CD4-positive, alpha-beta T cell treated with Interleukin-10 for 1 hour (primary cell): ENCODE measurements at places on chromosomes 1 and 21.
A peak's percentile ranks its signal among the peaks of the same experiment; 100 is the strongest.

- DNase-seq, result no peak
Measured at GRCh38 chr1:211541720-211542477, 37.1 kb downstream of the SLC30A1 start.

DNA sequence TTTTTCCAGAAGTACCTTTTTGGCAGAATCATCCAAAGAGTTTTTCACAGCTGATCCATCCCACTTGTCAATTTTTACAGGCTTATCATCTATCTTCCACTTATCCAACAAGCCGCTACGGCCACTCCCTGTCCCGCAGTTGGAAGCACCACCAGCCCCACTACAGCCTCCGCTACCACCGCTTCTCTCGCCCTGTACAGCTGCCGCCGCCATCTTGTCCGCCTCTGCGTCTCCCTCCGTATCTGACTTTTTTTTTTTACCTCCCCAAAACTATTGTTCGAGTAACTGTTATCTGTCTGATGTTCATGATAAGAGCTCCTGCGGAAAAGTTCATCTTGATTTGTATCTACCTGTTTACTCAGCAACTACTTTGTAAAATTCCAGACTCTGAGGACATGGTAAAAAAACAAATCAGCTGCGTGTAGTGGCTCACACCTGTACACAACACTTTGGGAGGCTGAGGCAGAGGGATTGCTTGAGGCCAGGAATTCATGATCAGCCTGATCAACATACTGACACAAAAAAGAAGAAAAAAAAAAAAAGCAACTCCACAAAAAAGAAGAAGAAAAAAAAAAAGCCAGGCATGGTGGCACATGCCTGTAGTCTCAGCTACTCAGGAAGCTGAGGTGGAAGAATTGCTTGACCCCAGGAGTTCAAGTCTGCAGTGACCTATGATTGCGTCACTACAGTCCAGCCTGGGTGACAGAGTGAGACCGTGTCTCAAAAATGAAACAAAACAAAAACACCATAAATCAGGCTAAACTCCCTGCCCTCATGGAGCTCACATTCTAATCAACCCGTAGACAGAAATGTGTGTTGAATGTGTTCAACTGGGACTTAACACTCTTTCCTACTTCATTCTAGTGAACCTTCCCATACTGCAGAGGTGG is 8.0 kb upstream of the EYA3 start:
- DNase-seq, result no peak

- DNase-seq, result no peak
Measured at GRCh38 chr1:201450721-201451291, 18.2 kb downstream of the PHLDA3 start.

DNA sequence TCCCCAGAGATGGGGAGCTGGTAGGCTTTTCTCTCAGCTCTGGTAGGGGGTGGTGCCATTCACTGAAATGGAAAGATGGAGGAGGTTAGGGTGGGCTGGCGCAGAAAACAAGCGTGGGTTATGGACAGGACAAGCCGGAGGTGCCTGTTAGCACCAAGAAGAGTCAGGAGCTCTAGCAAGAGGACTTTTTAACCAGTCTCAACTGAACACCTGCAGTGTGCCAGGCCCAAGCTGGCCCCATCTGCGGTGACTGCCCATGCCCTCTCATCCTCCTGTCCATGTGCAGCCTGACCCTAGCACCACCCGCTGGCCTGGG is 254.4 kb downstream of the RHOU start:
- DNase-seq, result no peak

DNA sequence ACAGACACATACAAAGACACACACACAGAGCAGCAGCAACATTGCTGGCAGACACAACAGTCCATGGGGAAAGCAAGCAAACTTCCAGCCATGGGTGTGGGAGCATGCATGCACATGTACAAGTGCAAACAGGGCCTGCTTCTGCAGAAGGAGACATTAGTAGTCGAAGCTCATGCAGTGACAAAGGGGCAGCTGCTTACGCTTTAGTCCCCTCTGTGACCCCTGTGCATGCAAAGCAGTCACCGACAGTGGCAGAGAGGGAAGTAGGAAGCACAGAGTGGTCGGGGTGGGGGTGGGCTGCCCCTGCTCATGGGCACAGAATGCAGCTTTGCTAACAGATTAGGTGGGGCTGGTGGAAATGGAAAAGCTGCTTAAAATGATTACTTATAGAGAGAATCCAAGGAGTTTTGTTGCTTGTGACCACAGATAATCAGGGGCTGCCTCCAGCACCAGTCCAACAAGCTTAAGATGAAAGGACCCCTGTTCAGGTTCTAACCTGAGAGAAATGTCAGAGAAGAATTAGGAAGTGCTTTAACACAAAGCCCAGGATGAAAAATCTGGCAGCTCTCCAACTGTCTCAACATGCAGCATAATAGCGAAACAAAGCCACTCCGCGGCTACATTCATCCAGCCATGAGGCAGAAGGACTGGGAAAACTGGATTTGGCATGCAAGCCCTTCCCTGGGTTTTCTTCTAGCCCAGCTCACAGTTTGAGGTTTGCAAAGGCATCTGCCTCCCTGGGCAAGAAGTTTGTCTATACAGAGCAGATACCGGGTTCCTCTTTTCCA is 378.9 kb downstream of the KCNH1 start:
- no peak for DNase-seq

- DNase-seq, result no peak
Measured at GRCh38 chr1:184061396-184062003, 10.0 kb downstream of the TSEN15 start.

GRCh38 chr1:10672343-10673050 is 123.9 kb downstream of the CASZ1 start:
- no peak for DNase-seq

DNA sequence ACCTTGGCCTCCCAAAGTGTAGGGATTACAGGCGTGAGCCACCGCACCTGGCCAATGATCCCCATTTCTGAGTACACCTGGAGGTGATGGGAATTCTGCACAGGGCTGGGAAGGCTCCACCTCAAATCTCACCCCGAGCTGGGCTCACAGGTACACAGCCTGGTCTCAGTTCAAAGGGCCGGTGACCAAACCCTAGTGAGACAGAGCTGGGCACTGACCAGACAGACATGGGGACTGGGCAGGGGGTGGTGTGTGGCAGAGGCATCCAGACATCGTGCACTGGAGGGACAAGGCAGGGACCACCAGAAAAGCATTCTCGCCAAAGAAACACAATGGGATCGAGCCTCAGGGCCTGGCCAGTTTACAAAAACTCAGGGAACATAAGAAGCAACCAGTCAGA is 17.2 kb downstream of the LSS start:
- DNase-seq, result no peak

DNA sequence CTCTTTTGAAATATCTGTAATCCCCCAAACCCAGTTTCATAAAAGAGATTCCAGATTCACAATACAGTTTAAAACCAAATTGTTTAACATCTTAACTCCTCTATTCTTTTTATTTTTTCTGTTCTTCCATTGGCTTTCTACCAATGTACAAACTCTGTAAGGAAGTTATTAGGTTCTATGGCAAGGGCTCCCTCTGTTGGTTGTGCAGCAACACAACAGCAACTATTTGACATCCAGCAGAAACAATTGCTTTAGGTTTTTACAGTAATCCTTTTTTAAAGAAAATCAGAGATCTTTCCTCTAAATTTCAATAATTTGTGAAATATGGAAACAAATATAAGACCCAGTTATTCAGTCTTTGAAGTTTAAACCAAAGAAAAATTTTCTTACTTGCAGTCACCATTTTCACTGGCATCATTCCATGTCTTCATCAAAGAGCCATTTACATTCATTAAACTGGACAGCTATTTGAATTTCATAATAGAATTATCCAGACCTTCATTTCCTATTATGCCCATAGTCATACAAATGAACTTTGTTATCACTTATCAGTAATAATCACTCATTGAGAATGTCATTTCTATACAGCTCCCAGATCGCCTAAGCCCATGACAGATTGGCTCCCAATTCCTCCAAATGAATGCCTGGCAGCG is 46.5 kb upstream of the RNF11 start:
- DNase-seq, result peak; percentile 54

GRCh38 chr1:19036041-19036812 is 79.8 kb upstream of the IFFO2 start:
- no peak for DNase-seq

DNA sequence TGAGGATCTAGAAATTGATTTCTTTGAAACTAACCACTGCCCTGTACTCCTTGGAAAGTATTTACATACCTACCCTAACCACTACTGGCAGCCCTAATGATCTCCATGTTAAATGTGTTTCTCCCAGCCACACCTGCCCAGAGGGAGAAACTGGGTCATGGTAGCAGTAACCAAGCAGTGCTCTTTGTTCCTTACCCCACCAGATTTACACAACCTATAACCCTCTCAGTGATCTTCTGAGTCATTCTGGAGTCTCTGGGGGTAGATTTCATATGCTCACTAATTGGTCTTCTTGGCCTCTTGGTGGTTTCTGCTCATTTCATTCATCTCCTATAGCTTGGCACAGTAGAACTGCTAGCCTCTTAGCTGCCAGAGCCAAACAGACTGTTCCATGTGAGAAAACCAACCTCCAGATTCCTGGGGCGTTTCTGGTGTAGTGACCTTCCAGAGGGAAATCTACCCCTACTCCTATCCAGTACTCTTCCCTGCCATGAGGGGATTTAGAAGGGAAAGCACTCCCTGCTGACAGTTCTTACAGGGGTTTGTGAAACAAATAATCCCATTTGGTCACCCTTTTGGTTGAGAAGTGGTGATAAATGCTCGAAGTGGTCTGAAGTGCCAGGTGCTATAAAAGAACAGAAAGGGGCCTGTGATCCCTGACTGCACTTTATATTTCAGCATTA is 36.2 kb upstream of the LRIG2 start:
- no peak for DNase-seq

DNA sequence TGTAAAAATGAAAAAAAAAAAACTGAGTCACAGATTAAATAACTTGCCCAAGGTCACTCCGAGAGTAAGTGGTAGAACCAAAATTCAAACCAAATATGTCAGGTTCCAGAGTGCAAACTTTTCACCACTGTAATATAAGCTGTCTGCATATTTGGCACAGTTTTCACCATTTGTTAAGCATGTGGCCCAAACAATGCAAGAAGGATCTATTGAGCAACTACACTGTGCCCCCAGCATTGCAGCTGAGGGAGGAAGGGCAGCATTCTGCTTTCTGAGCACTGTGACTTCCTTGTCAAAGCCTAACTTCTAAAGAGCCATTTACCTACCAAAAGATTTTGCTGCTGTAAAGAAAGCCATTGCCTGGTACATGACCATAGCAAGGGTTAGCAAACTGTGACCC is 133.4 kb downstream of the SYT2 start:
- no peak for DNase-seq

- DNase-seq, result no peak
Measured at GRCh38 chr1:88462488-88463261, 221.4 kb upstream of the PKN2 start.

- DNase-seq, result no peak
Measured at GRCh38 chr1:1832820-1833219, 54.5 kb upstream of the NADK start.

DNA sequence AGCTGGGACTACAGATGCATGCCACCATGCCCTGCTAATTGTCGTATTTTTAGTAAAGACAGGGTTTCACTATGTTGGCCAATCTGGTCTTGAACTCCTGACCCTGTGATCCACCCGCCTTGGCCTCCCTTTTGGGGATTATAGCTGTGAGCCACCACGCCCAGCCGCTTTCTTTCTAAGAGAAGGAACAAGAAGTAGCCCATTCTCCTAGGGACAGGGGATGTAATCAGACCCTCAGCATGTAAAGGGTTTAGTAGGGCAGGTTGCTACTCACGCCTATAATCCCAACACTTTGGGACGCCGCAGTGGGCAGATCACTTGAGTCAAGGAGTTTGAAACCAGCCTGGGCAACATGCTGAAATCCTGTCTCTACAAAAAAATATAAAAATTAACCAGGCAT is 189.7 kb downstream of the TOMM20 start:
- no peak for DNase-seq

DNA sequence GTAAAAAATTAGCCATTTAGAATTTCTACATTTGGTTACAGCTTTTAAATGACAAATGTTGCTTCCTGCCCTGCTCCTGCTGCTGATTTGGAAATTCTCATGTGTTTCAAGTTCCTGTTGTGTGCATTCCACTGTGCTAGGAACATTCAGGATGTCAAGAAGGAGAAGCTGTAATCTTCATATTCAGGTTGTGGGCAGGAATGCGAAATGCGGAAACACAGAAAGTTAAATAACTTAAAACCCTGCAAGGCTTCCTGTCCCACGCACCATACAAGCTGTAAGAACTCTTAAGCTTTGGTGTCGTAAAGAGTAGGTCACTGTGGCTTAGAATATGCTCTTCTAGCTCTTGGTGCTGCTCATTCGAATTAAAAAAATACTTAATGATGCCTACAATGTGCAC is 52.6 kb downstream of the S100B start:
- DNase-seq, result peak; percentile 45

GRCh38 chr1:243351337-243351736 is 95.5 kb downstream of the SDCCAG8 start:
- no peak for DNase-seq

DNA sequence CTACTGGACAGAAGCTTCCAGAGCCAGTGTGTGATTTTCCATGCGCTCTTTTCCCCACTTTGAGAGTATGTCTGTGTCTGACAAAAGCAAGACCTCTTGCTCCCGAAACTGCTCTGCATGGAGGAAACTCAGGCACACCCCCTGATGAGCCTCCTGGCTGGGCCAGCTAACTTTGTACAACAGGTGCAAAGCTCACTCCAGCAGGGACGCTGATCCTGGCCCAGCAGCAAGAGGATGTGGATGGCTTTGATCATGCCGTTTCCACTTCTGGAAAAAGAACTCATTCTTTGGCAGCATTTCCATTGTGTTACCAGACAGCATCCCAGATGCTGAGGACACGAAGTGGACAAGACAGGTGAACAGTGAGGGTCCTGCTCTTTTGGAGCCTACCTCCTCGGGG is 103.1 kb downstream of the TLR5 start:
- no peak for DNase-seq

- no peak for DNase-seq
Measured at GRCh38 chr1:923991-924655, 400 bp downstream of the SAMD11 start.

GRCh38 chr1:228012555-228012954 is 5.8 kb downstream of the WNT3A start:
- no peak for DNase-seq

- DNase-seq, result no peak
Measured at GRCh38 chr21:26935977-26936376, 30.9 kb downstream of the ADAMTS5 start.

DNA sequence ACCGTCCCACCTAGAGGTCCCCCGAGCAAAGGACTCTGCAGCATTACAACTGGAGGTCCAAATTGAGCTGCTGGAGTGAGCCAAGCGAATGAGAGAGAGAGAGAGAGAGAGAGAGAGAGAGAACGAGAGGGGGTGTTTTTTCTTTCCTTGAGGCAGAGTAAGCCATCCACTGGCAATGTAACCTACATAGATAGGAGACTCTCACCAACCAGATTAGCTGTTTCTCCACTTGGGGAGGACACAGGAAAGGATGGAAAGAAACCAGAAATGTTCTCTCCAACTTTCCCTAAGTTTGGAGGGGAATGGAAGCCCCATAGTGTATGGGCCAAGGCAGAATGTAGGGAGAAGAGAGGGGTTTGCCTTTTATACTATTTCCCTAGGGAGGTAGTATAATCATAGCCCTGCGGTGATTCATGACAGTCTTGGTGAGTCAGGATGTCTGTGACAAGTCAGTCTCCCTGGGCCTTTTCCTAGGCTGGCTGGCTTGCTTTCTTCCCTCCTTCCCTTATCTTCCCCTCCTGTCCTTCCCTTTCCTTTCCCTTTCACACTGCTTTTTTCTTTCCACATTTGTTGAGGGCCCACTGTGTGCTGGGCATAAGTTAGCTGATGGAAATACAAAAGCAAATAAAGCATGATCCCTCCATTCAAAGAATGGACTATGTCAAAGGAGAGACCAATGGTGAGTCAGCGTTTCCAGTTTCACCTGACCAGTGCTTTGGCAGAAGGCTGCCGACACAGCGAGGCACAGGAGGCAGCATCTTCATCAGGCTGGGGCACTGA is 7.1 kb downstream of the FNDC7 start:
- DNase-seq, result no peak

GRCh38 chr1:59357645-59358320 is 60.9 kb downstream of the FGGY start:
- no peak for DNase-seq
